ENCODE measurements at places on chromosomes 13 and 19.
A peak's percentile ranks its signal among the peaks of the same experiment; 100 is the strongest.

GRCh38 chr19:42497492-42498168 lies 30.7 kb downstream of the CEACAM1 start:
- DNase-seq: peak; percentile 87

DNA sequence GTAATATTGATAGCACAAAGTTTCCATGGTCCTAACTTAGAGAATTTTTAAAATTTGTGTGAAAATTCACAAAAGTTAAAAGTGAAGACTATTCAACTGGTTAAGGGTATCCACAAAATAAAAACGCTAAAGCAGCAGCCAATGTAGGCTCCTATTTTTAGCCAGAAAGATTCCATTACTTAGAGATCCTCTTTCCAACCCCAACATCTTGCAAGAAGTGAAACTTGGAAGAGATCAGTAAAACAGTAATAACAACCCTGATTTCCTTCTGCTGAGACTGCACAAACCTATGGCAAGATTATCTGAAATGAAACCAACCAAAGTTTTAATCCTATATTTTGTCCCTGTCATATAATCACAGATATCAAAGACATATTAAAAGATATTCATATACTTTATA lies 8.5 kb downstream of the TBC1D4 start:
- DNase-seq: peak; percentile 48

GRCh38 chr13:59445812-59446211 lies 717.9 kb downstream of the DIAPH3 start:
- DNase-seq: no peak

GRCh38 chr13:84393981-84394625 lies 511.8 kb upstream of the SLITRK1 start:
- DNase-seq: no peak

GRCh38 chr19:35643255-35644205 lies 2.0 kb downstream of the ETV2 start:
- peak; percentile 75 for DNase-seq

DNA sequence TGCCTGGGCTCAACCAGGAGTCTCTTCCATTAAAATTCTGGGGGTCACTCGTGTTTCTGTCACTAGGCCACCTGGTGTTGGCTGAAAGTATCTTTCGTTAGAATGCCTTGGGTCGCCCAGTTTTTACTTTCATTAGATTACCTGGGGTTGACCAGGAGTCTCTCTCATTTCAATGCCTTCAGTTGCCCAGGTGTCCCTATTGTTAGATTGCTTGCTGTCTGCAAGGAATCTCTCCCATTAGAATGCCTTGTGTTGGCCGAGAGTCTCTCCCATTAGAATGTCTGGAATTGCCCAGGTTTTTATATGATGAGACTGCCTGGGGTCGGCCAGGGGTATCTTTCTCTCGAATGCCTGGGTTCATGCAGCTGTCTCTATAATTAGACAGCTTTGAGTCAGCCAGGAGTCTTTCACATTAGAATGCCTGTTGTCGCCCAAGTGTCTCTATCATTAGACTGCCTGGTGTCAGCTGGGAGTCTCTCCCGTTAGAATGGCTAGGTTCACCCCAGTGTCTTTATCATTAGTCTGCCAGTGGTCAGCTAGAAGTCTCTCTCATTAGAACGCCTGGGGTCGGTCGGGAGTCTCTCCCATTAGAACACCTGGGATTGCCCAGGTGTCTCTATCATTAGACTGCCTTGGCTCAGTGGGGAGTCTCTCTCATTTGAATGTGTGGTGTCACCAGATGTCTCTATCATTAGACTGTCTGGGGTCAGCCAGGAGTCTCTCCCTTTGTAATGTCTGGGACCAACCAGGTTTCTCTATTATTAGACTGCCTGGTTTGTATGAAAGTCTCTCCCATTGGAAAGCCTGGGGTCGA lies 1446.8 kb downstream of the UQCRFS1 start:
- no peak for DNase-seq

DNA sequence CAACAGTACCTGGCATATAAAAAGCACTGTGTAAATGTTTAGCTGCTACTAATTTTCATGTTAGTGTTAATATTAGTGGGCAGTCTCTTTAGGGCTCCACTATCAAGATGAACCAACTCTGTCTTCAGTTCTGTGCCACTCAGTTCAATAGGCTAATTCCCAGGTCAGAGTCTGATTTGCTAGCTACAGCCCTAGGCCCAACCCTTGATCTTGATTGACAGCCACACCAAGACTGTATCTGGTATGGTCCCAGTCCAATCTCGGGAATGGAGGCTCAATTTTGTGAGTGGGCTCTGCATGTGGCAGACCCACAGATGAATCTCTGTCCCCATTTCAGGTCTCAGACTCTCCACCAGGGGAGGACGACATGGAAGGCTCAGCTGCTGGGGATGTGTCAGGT lies 46.1 kb downstream of the MAP4K1 start:
- no peak for DNase-seq

DNA sequence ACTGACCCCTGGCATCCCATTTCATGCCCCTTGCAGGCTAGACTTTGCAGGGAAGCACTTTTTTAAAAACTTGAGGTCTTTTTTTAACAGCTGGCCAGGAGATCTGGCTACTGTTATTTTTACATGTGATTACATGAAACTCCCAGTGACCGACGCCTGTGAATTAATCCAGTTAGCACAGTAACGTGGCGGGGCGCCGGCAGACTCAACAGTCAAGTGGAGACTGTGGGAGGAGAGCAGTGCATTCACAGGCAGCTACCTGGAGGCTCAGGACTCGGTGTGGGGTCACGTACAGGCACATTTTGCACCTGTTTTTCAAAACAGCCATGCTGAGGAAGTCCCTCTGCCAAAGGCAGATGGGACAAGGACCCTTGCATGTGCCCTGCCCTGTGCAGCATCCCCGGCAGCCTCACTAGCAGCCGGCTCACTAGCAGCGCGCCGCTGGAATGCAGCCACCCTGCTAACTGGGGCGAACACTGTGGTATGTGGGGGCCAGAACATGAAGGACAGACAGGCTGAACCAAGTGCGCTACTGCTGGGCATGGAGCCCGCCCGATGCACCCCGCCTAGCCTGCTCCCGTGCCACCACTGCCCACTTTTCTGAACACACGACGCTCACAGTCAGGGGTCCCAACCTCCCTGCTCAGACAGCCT lies 18.7 kb downstream of the CAPS start:
- DNase-seq: no peak

- DNase-seq: no peak
These were observed 619 bp downstream of the MED16 start for GRCh38 chr19:892243-892893.

- DNase-seq: no peak
These were observed 20.1 kb upstream of the ZNRF4 start for GRCh38 chr19:5434970-5435641.

GRCh38 chr13:29905845-29906244 lies 55.4 kb upstream of the UBL3 start:
- peak; percentile 94 for DNase-seq

- no peak for DNase-seq
These were observed 25.9 kb downstream of the SOHLH2 start for GRCh38 chr13:36188441-36188840.

GRCh38 chr13:113049981-113050380 lies 55.6 kb upstream of the F7 start:
- DNase-seq: no peak

- no peak for DNase-seq
These were observed 1.4 kb downstream of the HNRNPUL1 start for GRCh38 chr19:41265395-41266153.

DNA sequence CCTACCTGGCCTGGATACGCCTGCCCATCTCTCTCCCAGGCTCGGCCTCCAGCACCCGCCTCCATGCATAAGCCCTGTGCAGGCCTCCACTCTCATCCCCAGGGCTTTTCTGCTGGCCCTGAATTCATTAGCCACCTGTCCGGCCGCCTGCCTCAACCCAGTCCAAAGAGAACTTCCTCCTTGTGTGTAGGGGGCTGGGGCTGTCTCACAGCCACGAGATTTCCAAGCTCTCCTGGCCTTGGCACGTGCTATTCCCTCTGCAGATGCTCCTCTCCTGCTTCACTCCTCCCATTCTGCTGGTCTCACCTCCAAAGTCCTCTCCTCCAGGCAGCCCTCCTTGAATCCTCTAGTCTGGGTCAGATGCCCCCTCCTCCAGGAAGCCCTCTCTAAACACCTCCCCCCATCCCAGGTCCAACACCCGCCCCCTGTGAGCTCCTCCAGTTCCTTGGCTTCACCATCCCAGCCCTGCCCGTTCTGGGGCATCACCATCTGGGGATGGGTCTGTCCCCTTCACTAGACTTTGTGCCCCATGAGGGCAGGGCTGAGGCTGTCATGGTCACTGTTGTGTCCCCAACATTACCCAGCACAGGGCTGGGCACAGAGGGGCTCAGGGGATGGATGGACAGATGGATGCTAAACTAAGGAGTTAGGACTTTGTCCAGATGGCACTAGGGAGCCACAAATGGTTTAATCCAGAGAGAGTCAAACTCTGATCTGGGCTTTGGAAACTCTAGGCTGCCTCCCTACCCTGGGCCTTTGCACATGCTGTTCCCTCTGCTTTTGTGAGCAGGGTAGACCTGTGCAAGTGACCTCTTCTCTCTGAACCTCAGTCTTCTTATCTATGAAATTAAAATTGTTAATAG lies 14.8 kb downstream of the MEIS3 start:
- no peak for DNase-seq

DNA sequence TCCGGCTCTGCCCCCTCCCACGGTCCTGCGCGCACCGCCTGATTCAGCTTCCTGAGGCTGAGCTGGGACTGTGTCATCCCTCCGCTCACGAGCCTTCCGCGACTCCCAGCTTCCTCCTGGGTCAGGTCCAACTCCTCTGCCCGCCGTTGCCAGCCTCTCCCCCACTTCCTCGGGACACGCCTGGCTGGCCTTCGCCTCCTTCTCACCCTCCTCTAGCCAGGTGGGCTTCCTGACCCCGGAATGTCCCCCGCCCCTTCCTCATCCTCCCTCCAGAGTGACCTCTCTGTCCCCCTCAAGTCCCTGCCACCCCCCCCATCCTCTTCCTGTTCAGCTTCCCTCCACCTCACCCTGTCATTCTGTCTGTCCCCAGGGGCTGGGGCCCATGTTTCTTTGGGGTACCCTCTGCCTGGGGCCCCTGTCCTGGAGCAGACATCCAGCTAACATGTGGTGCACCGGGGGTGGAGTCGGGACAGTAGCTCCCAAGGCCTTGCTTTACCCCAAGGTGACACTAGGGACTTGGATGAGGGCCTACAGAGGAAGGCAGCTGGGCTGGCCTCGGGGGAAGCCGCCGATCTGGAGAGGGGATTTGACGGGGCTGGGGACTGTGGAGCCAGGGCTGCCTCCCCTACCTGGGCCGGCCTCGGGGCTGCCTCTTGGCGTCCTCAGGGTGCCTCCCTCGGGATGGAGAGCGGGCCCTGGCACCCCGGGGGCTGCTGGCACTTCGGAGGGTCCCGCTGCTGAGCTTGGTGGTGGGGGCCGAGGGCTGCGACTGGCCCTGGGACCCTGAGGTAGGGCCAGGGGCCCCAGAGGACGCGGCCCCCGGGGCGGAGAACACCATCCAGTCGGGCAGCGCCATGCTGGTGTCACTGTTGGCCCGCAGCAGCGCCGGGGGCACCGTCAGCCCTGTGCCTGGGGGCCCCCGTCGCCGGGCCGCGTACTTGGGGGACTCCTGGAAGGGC lies 16.5 kb downstream of the SHANK1 start:
- no peak for DNase-seq

- no peak for DNase-seq
These were observed 9.7 kb downstream of the ADAMTS10 start for GRCh38 chr19:8600816-8601215.

GRCh38 chr13:99516153-99516929 lies 15.1 kb downstream of the TM9SF2 start:
- no peak for DNase-seq

DNA sequence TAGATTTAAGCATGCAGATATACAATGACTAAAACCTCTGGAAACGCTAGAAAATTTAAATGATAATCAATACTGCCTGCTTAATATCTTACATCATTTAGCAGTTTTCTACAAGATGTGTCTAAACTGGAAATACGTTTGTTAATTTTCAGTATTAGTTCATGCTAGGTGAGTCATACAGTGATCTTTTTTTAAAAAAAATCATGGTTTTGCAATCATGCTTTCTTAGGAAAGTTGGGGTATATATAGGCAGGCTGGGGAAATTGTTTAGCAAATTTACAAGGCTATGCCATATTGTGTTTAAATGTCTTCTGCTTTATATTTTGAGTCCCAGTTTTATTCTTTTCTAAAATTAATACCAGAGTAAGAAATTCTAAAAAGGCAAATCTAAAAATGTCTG lies 245.4 kb upstream of the SPRY2 start:
- DNase-seq: peak; percentile 41

DNA sequence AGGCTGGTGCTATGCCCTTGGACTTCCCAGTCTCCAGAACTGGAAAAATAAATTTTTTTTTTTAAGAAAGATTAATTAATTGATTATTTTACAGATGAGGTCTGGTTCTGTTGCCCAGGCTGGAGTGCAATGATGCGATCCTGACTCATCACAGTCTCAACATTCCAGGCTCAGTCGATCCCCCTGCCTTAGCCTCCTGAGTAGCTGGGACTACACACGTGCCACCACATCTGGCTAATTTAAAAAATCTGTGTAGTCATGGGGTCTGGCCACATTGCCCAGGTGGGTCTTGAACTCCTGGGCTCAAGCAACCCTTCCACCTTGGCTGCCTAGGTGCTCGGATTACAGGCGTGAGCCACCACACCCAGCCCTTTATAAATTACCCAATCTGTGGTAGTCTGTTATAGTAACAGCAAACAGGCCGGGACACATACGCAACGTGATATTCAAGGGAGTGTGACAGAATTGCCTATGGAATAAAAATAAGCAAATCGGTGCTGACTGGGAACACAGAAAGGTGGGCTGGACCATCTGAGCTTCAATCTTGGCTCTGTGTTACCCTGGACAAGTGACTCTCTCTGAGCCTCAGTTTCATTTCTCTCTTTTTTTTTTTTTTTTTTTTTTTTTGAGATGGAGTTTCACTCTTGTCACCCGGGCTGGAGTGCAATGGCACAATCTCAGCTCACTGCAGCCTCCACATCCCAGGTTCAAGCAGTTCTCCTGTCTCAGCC lies 42.8 kb downstream of the PIN1 start:
- peak; percentile 29 for DNase-seq

DNA sequence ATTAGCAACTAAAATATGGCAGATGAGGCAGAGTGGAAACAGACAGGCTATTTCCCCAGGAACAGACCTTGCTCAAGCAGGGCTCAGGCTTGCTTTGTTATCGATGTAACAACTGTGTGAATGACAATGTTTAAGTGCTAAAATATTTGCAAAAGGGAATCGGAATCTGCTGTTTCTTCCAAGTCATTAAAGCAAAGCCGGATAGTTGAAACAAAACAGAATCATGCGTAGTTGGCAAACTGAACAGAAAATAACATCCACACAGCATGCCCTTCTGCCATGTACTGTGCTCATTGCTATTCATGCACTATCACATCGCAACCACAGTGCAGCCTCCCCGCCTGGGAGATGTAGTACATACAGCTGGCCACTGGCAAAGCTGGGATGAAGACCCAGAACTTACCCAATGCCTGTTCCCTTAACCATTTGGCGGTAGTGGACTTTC lies 799.1 kb downstream of the DIAPH3 start:
- DNase-seq: no peak

- DNase-seq: peak; percentile 41
These were observed 6.0 kb upstream of the BCL3 start for GRCh38 chr19:44742330-44743061.

GRCh38 chr13:111359930-111360329 lies 39.5 kb downstream of the TEX29 start:
- DNase-seq: no peak
